ENCODE measurements at places on chromosomes 16 and 17. TPM values are rescaled to one million over a fixed set of nuclear protein-coding genes. Genes with fewer than 3 reads are reported as not detected.
A peak's percentile ranks its signal among the peaks of the same experiment; 100 is the strongest.

GRCh38 chr16:14151256-14152030 lies 80.3 kb downstream of the MRTFB start:
- no peak for DNase-seq

DNA sequence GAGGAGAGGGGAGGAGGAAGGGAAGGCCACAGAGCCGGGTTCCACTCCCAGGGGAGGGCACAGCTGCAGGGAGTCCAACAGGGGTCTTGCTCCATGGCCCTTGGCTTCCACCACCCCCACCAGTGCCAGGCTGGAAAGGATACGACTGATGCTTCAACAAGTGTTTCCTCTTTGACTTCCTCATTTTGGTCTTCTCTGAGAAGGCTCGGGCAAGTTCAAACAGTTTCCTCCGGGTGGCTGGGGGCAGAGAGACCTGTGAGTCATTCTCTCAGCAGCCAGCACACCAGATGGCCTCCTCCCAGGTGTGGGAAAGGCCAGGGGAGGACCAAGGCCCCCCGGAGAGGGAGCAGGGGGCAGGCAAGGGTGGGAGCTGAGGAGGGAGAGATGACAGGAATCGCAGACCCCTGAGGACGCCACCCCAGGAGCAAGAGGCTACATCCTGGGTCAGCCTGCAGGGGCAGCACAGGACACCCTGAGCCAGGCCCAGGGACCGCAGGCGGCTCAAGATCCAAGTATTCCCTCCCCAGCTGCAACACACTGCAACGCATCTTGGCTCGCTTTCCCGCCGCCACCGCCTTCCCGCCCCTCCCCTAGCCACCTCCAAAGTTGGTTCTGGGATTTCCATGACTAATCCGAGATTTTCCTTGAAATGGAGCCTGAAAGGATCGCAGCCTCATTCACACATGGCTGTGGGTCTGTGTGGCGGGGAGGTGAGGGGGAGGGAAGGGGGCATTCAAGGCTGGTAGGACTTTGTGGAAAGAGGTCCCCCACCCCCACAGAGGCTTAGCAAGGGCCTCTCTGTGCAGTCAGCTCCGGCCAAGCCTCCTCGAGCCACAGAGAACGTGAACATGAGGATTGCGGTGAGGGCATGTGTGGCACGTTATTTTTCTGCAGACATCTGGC lies 18.4 kb upstream of the MRPS23 start:
- DNase-seq = peak; percentile 97

DHRS7B gene
- 11.2 TPM for total RNA-seq

PLXDC1 gene
- 0.13 TPM for total RNA-seq

DNA sequence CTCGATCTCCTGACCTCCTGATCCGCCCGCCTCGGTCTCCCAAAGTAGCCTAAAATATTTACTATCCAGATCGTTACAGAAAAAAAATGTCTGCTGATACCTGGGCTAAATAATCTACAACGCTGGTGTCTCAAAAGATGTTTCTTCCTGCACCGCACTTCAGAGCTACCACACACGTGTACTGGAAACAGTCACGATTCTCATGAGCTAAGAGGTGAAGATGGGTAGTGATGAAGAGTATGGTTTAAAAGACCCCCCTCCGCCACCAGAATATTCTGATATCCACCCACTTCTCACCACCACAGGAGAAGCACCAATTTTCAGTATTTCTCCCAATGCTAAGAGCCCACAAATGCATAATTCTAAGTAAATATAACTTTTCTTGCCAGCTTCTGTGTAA lies 50.2 kb downstream of the SMG6 start:
- no peak for DNase-seq

DNA sequence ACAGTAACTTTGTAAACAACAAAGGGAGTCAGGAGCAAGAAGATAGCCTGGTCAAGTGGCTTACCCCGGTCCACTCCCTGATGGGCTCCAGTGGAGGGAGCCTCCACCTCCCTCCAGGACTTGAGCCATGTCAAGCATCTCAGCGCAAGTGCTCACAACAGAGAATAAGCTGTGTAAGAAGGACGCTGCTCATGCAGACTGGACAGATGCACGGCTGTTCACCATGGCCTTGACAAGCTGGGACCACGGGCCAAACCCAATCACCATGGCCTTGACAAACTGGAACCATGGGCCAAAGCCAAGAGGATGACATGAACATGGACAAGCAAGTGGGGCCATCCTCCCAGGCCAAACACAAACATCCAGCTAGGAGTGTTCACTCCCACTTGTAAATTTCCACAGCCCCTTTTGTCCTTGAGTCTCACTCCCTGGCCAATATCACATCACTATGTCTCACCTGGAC lies 3.4 kb upstream of the PITPNM3 start:
- no peak for DNase-seq

- no peak for DNase-seq
These were observed 10.1 kb downstream of the DRC3 start for GRCh38 chr17:17982801-17983200.

GRCh38 chr16:85577899-85578598 lies 35.1 kb upstream of the GSE1 start:
- no peak for DNase-seq

GRCh38 chr16:73543331-73543969 lies 495.5 kb upstream of the ZFHX3 start:
- DNase-seq = no peak

IQCK gene
- 3.2 TPM for total RNA-seq

DNA sequence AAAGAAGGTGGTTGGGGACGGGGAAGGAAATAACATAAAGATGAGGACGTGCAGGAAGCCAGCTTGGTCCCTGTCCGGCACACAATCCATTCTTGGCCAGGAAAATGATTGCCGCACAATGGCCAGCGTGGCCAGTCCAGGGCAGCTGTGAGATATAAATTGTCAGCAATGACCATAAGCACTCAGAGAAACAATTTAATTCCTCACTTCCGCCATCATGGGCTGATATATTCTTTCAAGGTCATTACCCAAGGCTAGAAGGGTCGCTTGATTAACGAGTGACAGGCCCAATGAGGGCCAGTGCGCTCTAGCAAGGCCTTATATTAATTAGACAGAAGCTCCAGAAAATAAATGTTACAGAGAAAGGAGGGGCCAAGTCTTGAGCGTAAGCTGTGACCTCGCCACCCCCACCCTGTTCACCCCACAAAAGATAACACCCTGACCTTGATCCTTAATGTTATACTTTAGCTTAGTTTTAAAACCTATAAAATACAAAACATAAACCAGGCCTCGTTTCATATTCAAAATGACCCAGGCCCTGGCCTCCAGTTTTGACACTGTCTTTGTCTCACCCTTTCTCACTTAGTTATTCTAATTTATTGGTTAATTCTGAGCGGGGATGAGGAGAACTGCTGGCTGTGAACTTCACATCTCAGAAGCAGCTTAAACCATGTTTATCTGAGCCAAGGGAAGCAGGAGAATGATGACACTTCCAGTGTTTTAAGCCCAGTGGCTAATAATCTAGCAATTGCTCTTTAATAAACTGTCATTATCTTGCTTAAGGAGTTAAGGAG lies 478.3 kb upstream of the ZFHX3 start:
- DNase-seq = no peak

ITGAL gene
- total RNA-seq = not detected

DNA sequence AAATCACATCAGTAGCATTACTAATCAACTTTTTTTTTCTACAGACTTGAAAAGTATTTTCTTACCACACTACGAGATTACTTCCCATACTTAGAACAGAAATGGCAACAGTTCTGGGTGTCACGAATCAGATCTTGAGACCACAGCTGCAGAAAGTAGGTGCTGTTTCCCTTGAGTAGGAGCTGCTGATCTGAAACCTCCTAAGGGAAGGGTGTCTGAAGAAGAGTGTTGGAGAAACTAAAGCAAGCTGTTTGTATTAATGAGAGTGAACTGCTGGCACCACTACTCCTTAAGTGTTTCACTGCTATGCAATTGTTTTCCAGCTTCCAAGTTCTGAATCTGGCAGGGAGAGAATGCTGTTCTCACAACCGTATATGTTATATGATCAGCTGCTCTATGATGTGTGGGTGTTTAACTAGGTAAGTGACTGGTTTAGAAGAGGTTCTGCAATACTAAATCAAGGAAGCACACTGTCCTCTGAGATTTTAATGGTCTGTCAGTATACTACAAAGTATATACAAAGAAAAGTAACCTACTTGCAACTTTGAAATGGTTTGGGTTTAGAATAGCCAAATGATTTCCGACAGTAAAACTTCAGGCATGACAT lies 3.3 kb downstream of the ZNF652 start:
- DNase-seq = no peak

GRCh38 chr17:75854881-75855309 lies 240 bp downstream of the WBP2 start:
- no peak for DNase-seq

AANAT gene
- not detected for total RNA-seq

POLDIP2 gene
- total RNA-seq = 192 TPM

- DNase-seq = no peak
These were observed 13.8 kb downstream of the USP22 start for GRCh38 chr17:21029036-21029435.

TNK1 gene
- 0.24 TPM for total RNA-seq

GAS2L2 gene
- total RNA-seq = 0.05 TPM

- peak; percentile 52 for DNase-seq
These were observed 114.6 kb upstream of the NOG start for GRCh38 chr17:56478836-56479447.

DNA sequence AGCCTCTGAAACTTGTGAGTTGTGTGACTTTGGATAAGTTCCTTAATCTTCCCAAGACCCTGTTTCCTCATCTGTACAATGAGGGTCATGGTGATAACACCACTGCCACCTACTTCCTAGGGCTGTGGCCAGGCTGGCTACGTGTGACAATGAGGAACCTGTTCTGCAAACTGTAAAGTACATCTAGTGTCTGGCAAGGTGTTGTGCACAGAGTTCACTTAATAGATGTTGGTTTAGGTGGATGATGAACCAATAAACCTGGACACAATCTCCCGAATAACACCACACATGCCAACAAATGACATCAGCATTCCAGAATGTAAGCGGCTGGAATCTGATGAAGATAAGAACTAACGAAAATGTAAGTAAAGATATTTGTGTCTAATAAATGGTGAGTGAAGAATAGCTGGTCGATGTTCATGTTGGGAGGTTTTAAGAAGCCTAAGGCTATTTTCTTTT lies 82.3 kb downstream of the MARCHF10 start:
- no peak for DNase-seq

SEZ6L2 gene
- 1.5 TPM for total RNA-seq

- DNase-seq = no peak
These were observed 13.3 kb downstream of the ST6GALNAC2 start for GRCh38 chr17:76572201-76572910.

DNA sequence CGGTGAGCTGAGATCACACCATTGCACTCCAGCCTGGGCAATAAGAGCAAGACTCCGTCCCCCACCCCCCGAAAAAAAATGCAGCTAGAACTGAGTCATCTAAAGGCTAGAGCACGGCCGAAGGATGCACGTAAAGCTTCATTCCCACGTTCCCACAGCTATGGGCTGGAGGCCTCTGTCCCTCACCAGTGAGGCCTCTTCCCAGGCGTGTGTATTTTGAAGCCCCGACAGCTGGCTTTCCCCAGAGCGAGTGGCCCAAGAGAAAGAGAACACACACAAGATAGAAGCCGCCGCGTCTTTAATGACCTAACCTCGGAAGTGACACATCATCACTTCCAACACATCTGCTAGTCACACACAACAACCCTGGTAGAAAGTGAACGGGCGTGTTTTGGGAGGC lies 6.6 kb upstream of the KCTD5 start:
- DNase-seq = peak; percentile 85

- no peak for DNase-seq
These were observed 15.6 kb upstream of the CBFA2T3 start for GRCh38 chr16:88992351-88993165.

GRCh38 chr17:67021743-67022450 lies 22.5 kb upstream of the CACNG1 start:
- DNase-seq = no peak

PRCD gene
- 1.5 TPM for total RNA-seq

TBC1D3K gene
- 1.2 TPM for total RNA-seq

- peak; percentile 60 for DNase-seq
These were observed 2.3 kb downstream of the LRRC3C start for GRCh38 chr17:39929646-39930407.

CDH16 gene
- total RNA-seq = not detected

ROGDI gene
- total RNA-seq = 7.6 TPM

DNA sequence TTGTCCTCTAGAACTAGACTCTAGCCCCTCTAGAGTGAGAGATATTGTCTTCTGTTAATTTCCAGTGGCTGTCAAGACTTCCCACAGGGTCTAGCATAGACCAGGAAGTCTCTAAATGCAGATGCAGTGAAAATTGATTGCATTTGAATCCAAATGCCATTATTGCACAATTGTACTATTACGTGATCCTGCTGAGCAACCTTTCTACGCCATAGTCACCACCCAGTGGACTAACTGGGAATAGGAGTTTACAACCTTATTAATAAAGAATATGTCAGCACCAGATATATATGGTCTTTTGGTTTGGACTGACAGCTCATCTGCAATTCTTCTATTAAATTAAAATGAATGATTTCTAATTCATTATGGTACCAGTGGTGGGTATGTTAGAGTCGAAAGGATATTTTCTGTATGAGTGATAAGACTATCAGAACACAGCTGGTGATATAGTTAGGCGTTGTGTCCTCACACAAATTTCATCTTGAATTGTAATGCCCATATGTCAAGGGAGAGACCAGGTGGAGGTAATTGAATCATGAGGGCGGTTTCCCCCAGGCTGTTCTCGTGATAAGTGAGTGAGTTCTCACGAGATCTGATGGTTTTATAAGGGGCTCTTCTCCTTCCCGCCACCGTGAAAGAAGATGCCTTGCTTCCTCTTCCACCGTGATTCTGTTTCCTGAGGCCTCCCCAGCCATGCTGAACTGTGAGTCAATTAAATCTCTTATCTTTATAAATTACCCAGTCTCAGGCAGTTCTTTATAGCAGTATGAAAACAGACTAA lies 138.9 kb upstream of the CA10 start:
- DNase-seq = peak; percentile 51

HSD11B2 gene
- 0.94 TPM for total RNA-seq

RASD1 gene
- total RNA-seq = not detected

LGALS9B gene
- not detected for total RNA-seq

DNA sequence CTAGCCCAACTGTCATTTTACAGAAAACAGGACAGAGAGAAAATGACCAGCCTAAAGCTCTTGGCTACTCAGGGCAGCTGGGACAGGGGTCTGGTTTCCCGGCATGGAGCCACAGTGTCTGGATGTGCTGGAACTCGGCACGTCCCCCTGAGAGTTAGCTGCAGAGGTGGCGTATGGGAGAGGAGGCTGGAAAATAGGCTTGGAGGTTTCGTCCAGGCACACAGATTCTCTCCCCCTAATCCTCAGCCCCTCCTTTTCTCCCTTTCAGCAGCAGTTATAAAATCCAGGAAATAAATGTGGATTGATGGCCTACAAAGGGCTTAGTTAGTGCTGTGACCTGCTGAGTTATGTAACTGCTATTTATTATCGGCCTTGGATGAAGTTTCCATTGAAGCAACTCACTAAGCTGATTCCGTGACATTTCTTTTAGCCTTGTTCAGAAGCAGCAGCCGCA lies 89.5 kb upstream of the TOB1 start:
- no peak for DNase-seq

Measured in HT1080 (cell line).